ENCODE measurements at places on chromosomes 1 and 21.

- no peak for DNase-seq
Observed at GRCh38 chr1:59422921-59423575, 126.2 kb downstream of the FGGY start.

- DNase-seq: no peak
Observed at GRCh38 chr1:34591751-34592629, 162.9 kb upstream of the GJB5 start.

DNA sequence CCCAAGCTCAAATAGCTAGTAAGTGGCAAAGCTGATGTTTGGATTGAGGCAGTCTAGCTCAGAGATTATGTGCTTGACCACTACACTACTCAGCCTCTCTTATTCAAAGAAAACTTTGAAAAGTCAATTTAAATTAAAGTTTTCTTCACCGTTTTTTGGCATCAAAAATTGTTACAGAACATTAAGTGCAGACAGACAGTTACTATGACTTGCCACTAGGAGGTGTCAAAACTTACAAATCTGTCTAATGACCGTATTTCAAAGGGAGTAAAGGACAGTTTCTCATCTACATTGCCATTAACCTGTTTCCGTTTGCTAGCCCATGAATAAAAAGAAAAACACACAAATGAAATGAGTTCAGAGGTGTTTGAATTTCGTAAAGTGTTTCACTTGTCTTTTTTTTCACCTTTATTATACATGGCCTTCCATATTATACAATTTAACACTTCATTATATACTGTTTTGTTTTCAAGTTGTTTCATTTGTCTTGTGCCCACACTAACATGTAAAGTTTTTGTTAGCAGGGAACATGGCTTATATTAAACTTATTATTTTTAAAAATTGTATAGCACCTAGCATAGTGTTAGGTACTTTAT, 57.4 kb upstream of the MTF2 start:
- no peak for DNase-seq

DNA sequence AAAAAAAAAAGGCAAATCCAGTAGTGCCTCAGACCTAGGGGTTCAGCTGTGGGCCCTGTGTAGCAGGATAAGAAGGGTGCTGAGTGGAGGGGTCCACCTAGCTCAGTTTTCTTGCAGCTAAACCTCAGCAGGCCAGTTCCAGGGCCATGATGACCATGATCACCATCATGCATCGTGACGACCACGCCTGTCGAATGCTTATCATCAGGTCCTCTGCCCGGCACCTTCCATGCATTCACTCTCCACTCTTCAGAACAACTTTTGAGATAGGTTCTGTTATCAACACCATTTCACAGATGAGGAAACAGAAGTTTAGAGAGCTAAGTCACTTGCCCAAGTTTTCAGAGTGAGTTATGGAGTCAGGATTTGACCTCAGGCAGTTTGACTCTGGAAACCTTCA, 54.9 kb downstream of the ACBD3 start:
- no peak for DNase-seq

DNA sequence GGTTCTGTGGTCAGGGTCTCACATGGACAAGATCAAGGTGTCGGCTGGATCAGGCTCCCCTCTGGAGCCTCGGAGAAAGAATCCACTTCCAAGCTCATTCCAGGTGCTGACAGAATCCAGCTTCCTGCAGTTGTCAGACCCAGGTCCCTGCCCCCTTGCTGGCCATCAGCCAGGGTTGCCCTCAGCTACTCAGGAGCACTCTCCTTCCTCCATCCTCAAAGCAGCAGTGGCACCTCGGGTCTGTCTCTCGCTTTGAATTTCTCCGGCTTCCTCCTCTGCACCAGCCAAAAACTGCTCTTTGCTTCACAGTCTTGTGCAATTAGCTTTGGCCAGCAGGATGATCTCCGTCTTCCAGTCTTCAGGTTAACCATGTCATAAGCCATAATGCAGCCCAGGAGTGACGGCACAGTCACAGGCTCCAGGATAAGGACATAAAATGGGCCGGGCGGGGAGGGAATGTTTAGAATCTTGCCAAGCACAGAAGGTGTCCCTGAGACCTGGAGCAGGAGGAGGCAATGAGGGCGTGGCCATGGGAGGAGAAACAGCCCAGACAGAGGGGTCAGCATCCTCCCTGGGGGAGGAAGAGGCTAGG, 79.4 kb upstream of the SLC25A33 start:
- no peak for DNase-seq

DNA sequence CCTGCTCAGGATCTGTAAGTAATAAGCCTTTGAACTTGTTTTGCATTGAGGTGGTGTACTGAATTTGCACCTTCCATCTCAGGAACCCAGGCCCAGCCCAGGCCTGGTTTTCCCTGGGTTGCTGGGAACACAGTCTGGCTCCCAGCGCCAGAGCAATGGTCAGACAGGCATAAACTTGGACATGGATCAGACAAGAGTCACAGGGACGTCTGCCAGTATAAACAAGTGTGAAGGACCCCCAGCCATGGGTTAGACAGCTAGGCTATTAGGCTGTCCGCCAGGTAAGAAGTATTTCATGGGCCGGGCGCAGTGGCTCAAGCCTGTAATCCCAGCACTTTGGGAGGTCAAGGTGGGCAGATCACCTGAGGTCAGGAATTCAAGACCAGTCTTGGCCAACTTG, 5.5 kb downstream of the IFNLR1 start:
- DNase-seq: no peak

- no peak for DNase-seq
Observed at GRCh38 chr1:111484391-111485026, 10.7 kb downstream of the C1orf162 start.

- DNase-seq: no peak
Observed at GRCh38 chr21:20997311-20997635, 936 bp upstream of the NCAM2 start.

- DNase-seq: no peak
Observed at GRCh38 chr1:92482665-92483609, 3.8 kb downstream of the GFI1 start.

GRCh38 chr1:12161662-12162458, 4.9 kb upstream of the TNFRSF1B start:
- peak; percentile 56 for DNase-seq

GRCh38 chr1:8879922-8880676, 1.6 kb upstream of the ENO1 start:
- DNase-seq: no peak

DNA sequence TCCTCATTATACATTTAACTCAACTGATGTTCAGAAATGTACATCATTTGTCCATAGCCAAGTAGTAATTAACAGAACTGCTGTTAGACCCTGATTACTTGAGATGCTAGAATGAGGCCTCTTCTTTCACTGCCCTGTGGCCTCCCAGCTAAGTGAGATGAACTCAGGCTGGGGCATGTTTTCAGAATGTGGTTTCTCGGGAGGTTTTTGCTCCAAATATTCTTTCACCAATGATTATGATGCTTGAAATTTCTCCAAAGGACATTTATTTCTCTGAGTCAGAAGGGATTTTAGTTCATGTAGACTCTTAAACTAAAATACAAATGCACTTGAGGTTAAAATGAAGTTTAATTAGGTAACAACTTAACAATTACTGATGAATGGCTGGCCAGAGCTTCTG, 34.6 kb upstream of the ADAMTS5 start:
- DNase-seq: no peak

DNA sequence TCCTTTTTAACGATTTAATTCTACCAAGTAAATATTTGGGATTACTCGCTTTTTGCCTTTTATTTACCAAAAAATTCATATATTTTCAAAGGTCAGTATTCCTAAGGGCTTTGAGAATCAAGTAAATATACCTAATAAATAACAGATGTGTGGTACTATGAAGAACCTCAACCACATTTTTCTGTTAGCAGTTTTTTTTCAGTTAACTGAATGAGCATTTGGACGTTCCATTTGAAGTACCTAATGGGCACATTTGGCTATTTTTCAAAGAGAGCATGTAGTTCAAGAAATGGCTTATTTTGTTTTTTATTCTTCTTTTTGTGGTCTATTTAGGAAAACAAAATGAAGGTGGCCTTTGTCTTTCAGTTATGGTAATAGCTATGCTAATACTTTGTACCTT, 253.0 kb downstream of the GPR52 start:
- DNase-seq: no peak

DNA sequence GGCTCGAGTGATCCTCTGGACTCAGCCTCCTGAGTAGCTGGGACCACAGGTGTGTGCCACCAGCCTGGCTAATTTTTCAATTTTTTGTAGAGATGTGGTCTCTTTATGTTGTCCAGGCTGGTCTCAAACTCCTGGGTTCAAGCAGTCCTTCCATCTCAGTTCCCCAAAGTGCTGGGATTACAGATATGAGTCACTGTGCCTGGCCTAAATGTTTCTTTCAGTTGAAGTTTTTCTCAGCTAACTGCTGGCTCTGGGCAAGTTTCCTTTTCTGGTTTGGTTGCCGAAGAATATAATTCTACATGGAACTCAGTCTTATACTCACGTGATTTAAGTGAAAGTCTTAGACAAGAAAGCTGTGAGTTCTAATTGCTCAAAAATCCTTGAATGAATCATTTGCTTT, 57.0 kb downstream of the SASS6 start:
- no peak for DNase-seq

- no peak for DNase-seq
Observed at GRCh38 chr1:197320991-197321531, 53.0 kb downstream of the CRB1 start.

DNA sequence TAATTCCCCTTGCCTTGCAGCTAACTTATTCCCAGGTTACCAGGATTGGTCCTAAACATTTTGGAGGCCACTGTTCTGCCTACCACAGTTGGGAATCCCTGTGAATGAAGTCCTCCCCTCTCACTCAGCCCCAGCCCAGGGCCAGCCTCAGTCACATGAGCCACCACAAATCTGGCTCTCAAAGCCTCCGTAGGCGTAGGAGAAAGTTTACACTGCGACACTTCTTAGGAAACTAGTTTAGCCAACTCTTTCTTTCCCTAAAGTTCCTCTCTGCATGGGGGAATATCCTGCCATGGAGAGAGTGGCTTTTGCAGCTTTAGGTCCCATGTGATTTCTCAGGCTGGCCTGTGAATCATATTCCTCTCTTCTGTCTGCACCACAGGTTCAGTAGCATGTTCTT, 45.7 kb upstream of the ETV3 start:
- no peak for DNase-seq

DNA sequence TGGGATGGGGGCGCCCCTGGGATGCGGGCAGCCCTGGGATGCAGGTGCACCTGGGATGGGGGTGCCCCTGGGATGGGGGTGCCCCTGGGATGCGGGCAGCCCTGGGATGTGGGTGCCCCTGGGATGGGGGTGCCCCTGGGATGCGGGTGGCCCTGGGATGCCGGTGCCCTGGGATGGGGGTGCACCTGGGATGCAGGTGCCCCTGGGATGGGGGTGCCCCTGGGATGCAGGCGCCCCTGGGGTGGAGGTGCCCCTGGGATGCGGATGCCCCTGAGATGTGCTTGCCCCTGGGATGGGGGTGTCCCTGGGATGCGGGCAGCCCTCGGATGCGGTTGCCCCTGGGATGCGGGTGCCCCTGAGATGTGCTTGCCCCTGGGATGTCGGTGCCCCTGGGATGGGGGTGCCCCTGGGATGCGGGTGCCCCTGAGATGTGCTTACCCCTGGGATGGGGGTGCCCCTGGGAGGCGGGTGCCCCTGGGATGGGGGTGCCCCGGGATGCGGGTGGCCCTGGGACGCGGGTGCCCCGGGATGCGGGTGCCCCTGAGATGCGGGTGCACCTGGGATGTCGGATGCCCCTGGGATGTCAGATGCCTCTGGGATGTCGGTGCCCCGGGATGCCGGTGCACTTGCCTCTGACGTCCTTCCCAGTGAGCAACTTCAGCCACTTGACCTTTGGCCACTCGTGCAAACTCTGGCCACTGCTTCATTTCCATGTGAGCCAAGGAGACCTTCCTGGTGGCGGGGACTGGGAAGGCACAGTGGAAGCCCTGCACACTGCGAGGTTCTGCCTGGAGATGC, 37.3 kb upstream of the SLC19A1 start:
- DNase-seq: no peak

DNA sequence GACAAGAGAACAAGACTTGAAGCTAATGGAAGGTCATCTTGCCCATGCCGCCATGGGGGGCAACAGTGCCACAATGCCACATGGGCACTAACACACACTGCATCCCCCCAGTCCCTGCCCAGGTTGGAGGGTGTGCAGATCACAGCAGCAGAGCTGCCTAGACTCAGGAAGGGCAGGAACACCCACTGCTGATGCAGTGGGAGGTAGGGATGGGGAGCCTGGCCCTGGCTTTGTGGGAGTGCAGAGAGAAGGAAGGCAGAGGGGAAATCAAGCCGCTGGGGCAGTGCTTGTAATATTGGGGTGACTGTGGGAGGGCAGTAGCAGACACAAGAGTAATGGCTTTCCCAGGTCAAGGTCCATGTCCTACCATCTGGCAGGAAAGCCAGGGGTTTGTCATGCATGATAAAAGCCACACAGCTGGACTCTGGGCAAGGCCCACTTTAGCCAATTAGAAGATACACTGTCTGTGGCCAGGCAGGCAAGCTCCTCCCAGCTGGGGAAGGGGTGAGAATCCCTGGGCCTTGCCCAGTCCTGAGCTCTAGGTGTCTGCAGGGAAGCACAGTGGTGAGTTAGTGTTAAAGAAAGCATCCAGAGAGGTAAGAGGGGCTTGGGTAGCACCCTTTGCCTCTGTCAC, 25.4 kb upstream of the MEF2D start:
- no peak for DNase-seq

GRCh38 chr1:67588178-67588855, 96.7 kb upstream of the GADD45A start:
- no peak for DNase-seq

- DNase-seq: no peak
Observed at GRCh38 chr1:22969304-22969709, 3.4 kb downstream of the LACTBL1 start.

DNA sequence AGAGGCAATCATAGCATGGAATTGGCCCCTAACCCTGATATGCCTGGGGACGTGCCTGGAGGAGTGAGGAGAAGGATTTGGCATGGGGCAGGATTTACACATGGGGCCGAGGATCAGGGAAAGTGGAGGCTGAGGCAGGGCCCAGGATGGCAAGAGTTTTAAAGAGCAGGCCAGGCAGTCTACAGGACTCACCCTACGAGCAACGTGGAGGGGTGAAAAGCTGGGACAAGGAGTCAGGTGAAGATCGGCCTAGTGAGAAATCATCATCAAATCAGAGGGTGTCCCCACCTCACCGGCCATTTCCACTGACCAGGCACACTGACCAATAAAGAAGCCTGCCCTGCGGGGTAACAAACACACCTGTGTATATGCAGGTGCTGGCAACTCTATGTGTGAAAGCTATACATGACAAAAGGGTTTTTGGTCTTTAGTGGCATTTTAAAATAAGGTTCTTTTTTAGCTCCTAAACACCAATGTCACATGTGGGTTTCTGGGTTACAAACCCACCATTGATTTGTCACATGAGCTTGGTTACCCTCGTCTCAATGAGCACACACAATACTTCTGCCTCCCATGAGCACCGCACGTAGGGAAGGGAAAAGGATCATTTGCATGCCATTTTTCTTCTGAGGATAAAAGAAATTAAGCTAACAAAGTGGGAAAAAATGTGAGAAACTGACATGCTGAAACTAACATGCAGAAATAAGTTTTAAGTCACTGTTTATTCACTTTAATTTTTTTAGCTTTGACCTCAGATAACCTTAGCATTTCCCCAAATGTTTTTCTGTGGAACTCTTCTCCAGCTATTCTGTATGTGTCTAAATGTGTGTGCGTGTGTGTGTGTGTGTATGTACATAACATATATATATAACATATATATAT, 168.1 kb upstream of the EDN2 start:
- no peak for DNase-seq
